Activated CD4-positive, alpha-beta memory T cell treated with anti-CD3 and anti-CD28 coated beads for 36 hours (primary cell): ENCODE measurements at places on chromosomes 6 and 20. TPM values are rescaled to one million over a fixed set of nuclear protein-coding genes. Genes with fewer than 3 reads are reported as not detected.

GRCh38 chr6:26452631-26453235 lies 5.0 kb upstream of the BTN2A1 start:
- H3K27me3 ChIP-seq, result no peaks in the 10 kb centered on the region
- H3K27ac ChIP-seq, result no peak overlapping the region
- no peak for DNase-seq
- peaks cover 29% of the 10 kb centered on the region for H3K36me3 ChIP-seq
- H3K4me3 ChIP-seq, result no peak overlapping the region

- no peaks in the 10 kb centered on the region for H3K36me3 ChIP-seq
- no peak overlapping the region for H3K27ac ChIP-seq
- no peak for DNase-seq
- H3K27me3 ChIP-seq, result no peaks in the 10 kb centered on the region
These were observed 466.5 kb downstream of the MMUT start for GRCh38 chr6:48996461-48997119.

The FHL5 gene
- total RNA-seq, result not detected

The DIDO1 gene
- total RNA-seq, result 46.6 TPM

GRCh38 chr6:74554041-74554440 lies 651.8 kb downstream of the COL12A1 start:
- H3K27me3 ChIP-seq, result no peaks in the 10 kb centered on the region
- no peaks in the 10 kb centered on the region for H3K4me1 ChIP-seq
- H3K4me3 ChIP-seq, result no peak overlapping the region
- no peak for DNase-seq
- no peak overlapping the region for H3K27ac ChIP-seq

DNA sequence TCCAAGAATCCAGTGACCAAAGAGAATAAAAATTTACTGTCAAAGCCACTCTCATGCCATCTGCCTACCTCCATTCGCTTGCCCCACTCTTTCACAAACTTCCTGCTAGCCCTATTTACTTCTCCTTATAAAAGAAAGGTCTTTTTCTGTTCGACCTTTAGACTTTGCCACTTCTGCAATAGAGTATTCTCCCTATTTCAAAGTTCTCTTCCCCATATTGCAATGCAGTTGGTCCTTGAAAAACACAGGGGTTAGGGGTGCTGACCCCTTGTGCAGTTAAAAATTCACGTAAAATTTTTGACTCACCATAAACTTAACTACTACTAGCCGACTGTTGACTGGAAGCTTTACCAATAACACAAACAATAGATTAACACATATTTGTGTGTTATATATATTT lies 15.0 kb downstream of the CCN2 start:
- H3K4me1 ChIP-seq, result no peaks in the 10 kb centered on the region
- DNase-seq, result no peak
- H3K36me3 ChIP-seq, result no peaks in the 10 kb centered on the region
- no peak overlapping the region for H3K4me3 ChIP-seq
- no peak overlapping the region for H3K27ac ChIP-seq
- H3K27me3 ChIP-seq, result peaks cover 4% of the 10 kb centered on the region

DNA sequence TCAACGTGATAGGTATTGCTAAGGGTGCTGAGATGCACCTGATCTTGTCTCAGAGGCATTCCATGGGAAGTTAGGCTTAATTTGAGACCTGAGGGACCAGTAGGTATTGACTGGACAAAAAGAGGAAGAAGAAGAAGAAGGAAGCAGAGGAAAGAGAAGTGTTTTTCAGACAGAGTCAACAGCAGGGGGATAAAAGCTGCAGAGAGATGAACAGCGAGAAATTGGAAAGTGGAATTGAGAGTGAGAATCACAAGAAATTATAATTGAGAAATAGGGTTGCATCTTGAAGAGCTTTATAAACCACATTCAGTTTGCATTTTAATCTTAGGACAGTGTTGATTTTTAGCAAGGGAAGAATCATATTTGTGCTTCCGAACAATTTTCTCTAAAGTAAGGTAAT lies 254.0 kb downstream of the CD83 start:
- no peak overlapping the region for H3K4me3 ChIP-seq
- peaks cover 33% of the 10 kb centered on the region for H3K4me1 ChIP-seq

DNA sequence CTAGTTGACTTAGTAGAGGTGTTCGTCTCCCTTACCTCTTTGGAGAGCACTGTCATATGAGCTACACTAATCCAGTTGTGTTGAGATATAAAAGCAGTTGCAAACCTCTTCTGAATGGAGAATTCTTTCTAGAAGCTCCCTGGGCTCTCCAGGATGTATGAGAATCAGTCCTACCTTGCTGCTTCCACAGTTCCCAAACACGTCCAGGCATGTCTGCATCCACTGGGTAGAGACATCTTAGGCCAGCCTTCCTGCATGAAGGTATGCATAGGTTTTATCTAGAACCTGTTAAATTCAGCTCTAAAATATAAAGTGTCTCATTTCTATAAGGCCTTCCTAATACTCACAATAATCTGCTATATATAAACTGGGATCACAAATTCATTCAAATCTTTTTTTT lies 297.7 kb downstream of the CDC5L start:
- peaks cover 2% of the 10 kb centered on the region for H3K36me3 ChIP-seq
- no peak for DNase-seq
- H3K27ac ChIP-seq, result no peak overlapping the region
- H3K27me3 ChIP-seq, result peaks cover 3% of the 10 kb centered on the region

DNA sequence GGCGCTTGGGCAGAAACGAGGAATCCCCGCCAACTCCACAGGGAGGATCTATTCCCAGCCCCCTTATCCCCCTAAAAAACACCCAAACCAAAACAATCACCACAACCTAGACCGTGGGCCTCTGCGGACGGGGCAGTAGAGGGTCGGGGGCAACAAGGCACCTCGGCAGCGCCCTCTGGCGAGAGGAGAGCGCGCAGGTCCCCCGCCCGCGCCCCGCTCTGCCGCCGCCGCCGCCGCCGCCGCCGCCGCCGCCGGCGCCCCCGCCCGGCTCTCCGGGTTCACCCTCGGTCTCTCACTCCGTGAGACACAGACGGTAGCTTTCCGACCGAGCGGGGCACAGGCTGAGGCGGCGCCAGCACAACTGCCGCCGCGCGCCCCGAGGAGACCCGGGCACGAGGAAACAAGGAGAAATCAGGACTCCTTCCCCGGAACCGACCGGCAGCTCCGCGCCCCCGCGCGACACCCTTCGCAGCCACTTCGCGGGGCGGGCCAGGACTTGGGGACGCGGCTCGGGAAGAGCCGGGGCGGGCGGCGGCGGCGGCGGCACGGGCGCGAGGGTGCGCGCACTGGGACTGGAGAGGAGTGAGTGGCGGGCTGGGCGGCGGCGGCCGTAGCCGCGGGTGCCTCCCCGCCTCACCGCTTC lies at the start of gene SLC35F1:
TSS of gene SLC35F1 (plus strand) at position 307 of the 643 bp plus-strand sequence.
- no peaks in the 10 kb centered on the region for H3K36me3 ChIP-seq
- peak within 1 kb of the TSS; percentile 60 for H3K4me3 ChIP-seq
- DNase-seq, result peak; percentile 47

DNA sequence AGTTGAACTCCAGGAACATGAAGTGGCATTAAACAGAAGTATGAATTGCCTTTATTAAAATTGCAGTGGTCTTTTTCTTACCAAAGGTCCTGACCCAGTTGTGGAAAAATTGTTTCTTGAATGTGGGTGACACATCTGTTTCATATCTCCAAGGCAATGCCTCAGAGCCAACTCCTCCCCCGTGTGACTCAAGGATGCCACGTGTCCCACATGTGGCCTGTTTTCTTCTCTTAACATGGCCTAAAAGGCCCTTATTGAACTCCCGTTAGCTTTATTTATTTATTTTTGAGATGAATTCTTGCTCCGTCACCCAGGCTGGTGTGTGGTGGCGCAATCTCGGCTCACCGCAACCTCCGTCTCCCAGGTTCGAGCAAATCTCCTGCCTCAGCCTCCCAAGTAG lies 128.4 kb upstream of the ESR1 start:
- peaks cover 5% of the 10 kb centered on the region for H3K27me3 ChIP-seq
- no peak overlapping the region for H3K27ac ChIP-seq
- H3K4me3 ChIP-seq, result no peak overlapping the region
- H3K36me3 ChIP-seq, result no peaks in the 10 kb centered on the region

DNA sequence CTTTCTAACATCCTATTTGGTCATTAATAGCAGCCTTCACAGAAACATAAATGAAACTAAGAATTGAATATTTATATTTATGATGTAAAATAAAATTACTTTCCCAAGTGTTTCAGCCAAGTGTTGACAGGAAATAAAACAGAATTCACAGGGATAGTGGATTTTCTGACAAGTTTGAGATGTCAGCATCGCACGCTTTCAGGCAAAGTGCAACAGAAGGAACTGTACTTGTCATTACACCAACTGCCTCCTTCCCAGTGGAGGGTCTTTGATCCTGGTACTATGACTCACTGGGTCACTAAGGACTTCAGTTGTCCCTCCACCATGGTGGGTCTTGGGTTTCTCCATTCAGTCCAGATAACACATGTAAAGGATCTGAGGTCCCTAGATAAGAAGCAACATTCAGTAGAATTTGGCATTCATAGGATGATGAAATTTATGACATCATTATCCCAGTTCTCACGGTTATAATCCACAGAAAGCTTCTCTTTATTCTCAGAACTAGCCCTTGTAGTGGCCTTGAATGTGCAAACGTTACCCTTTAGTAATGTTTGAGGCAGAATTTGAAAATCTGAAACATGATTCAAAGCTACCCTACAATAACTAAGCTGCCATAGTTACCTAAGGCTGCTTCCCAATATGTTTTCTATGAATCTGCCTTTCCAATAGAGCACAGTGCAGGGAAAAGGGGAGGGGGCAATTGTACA lies 3.8 kb upstream of the TNFAIP3 start:
- no peak for DNase-seq
- H3K4me3 ChIP-seq, result no peak overlapping the region
- peaks cover 8% of the 10 kb centered on the region for H3K36me3 ChIP-seq
- no peak overlapping the region for H3K27ac ChIP-seq

The GMDS gene
- 36.4 TPM for total RNA-seq

DNA sequence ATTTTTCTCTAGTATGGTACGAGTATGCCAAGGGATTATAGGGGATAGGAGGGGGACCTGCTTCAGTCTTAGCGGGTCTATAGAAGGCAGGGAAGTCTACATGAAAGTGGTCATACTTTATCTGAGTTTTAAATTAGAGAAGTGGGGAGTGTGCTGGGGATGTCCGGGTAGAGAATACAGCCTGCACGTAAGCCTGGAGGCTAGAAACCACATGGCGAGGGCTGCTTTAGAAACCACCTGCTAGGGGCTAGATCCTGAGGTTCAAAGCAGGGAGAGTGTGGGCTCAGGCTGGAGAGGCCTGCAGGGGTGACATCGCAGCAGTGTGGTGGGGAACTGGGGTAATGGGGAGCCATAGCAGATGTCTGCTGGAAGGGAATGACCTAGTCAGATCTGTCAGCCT lies 85.2 kb downstream of the VEGFA start:
- H3K27ac ChIP-seq, result no peak overlapping the region
- no peaks in the 10 kb centered on the region for H3K36me3 ChIP-seq
- no peak for DNase-seq
- no peaks in the 10 kb centered on the region for H3K27me3 ChIP-seq
- no peak overlapping the region for H3K4me3 ChIP-seq

GRCh38 chr6:112408522-112408921 lies 61.4 kb downstream of the RFPL4B start:
- no peak overlapping the region for H3K27ac ChIP-seq
- peaks cover 5% of the 10 kb centered on the region for H3K27me3 ChIP-seq
- H3K36me3 ChIP-seq, result no peaks in the 10 kb centered on the region

DNA sequence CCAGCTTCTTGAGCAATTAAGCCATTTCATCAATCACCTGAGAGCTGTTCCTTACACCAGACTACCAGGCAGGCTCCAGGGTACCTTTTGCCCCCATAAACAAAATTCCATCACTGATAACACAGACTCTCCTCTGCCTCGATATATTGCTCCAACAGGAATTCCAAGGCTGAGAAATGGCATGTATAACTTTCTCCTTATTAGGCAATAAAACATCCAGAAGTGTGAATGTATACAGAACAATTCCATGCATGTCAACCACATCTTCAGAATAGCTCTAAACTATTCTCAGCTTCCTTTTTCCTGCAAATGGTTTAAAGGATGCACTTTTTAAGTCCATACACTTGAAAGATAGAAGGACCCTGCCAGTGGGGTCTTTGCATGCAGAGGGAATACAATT lies 73.8 kb downstream of the EDN3 start:
- H3K4me1 ChIP-seq, result no peaks in the 10 kb centered on the region
- peaks cover 11% of the 10 kb centered on the region for H3K27me3 ChIP-seq
- no peaks in the 10 kb centered on the region for H3K36me3 ChIP-seq
- DNase-seq, result no peak
- H3K4me3 ChIP-seq, result no peak overlapping the region

GRCh38 chr20:17797161-17797560 lies 97.4 kb downstream of the BANF2 start:
- H3K4me1 ChIP-seq, result no peaks in the 10 kb centered on the region
- no peak overlapping the region for H3K27ac ChIP-seq
- DNase-seq, result no peak

GRCh38 chr20:16955971-16956370 lies 207.8 kb downstream of the OTOR start:
- no peak overlapping the region for H3K4me3 ChIP-seq
- H3K36me3 ChIP-seq, result no peaks in the 10 kb centered on the region
- H3K4me1 ChIP-seq, result no peaks in the 10 kb centered on the region

The GFOD1 gene
- total RNA-seq, result 2.3 TPM

The LINC00237 gene
- total RNA-seq, result not detected

DNA sequence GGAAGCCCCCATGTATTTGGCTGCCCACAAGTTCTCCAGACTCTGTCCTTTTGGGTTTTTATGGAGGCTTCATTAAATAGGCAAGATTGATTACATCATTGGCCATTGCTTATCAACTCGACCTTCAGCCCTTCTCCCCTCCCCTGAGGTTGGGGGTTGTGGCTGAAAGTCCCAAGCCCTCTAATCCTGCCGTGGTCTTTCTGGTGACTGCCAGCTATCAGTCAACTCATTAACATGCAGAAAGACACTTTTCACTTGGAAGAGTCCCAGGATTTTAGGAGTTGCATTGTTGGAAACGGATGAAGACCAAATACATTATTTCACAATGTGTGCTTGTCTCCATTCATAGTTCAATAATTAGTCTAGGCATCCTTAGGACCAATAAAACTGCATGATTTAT lies 9.5 kb downstream of the CDC5L start:
- no peak for DNase-seq
- peaks cover 59% of the 10 kb centered on the region for H3K36me3 ChIP-seq
- no peak overlapping the region for H3K4me3 ChIP-seq
- peaks cover 30% of the 10 kb centered on the region for H3K4me1 ChIP-seq

- H3K36me3 ChIP-seq, result no peaks in the 10 kb centered on the region
- H3K27me3 ChIP-seq, result peaks cover 29% of the 10 kb centered on the region
- H3K27ac ChIP-seq, result no peak overlapping the region
- DNase-seq, result no peak
- H3K4me1 ChIP-seq, result no peaks in the 10 kb centered on the region
These were observed 2.3 kb downstream of the THBD start for GRCh38 chr20:23047001-23047737.

GRCh38 chr20:4814696-4815252 lies 93.1 kb downstream of the PRND start:
- H3K27ac ChIP-seq, result peak overlapping the region; percentile 99
- peak; percentile 82 for DNase-seq
- H3K36me3 ChIP-seq, result peaks cover 32% of the 10 kb centered on the region
- peak overlapping the region; percentile 90 for H3K4me3 ChIP-seq

The IL17F gene
- total RNA-seq, result 113 TPM
